ENCODE measurements at places on chromosomes 2 and 18.

GRCh38 chr18:32847691-32848090, 74.9 kb upstream of the KLHL14 start:
- no peak for DNase-seq

- no peak for DNase-seq
Observed at GRCh38 chr2:151983221-151983620, 115.6 kb downstream of the CACNB4 start.

GRCh38 chr2:123051136-123051535, 974.0 kb upstream of the CNTNAP5 start:
- no peak for DNase-seq

DNA sequence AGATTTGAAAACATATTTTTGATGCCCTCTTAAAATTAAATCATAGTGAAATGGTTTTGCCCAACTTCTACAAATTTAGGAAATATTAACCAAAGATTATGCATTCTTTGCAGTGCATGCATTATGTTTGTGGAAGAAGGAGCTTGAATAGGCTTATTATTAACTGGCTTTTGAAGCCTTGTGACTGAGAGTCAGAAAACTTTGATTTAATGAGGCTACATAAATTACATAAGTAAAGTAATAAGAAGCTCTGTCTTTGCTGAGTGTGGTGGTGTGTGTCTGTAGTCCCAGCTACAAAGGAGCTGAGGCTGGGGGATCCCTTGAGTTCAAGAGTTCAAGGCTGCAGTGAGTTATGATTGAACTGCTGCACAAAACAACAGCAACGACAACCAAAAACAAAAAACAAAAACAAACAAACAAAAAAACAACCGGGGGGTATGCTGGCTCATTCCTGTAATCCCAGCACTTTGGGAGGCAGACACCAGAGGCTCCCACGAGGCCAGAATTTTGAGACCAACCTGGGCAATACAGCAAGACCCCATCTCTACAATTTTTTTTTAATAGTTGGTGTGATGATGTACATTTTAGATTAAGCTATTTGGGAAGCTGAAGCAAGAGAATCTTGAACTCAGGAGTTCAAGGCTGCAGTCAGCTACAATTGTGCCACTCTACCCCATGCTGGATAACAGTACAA, 57.0 kb upstream of the LRRTM4 start:
- no peak for DNase-seq

GRCh38 chr2:19377717-19378116, 19.3 kb upstream of the OSR1 start:
- no peak for DNase-seq

DNA sequence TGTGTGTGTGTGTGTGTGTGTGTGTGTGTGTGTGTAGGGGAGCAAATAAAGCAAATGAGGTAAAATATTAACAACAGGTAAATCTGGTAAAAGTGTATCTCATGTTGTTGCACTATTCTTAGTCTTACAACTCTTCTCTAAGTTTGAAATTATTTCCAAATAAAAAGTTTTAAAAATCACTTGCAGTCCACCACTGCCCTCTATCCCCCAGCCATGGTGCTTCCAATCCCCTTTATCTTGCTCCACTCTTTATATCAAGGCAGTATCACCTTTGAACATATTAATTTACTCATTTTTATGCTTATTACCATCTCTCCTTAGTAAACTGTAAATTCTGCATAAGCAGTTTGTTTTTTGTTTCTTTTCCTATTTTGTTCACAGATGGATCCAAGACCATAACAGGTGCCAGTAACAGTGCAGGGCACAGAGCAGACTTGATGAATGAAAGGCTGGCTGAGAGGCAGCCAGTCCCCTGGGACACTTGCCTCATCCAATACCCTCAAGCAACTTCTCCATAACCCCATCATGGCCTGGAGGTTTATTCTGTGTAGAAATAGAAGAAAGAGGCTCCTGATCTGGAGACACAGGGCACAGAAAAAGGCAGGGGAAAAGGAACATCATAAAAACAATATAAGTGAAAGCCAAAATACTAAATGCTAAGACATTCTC, 67.6 kb downstream of the LDAH start:
- DNase-seq = no peak

GRCh38 chr2:26395394-26395793, 6.3 kb upstream of the DRC1 start:
- no peak for DNase-seq

DNA sequence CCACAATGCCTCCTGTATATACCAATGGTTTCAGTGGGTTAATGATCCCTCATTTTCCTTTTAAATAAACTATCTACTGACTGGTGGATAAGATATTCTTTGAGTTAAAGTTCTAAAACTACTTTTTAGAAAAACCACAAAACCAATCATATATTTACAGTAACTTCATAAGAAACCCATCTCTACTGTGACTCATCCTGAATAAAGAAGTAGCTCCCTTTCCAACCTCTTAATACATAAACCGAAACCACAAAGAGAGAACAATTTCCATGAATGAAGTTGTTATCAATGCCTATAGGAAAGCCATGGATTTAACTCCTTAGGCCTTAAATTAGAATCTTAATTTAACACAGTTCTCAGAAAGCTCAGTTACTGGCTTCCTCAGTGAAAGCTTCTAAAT, 227.0 kb upstream of the SMAD7 start:
- no peak for DNase-seq

GRCh38 chr2:15926252-15926651, 14.1 kb upstream of the MYCN start:
- no peak for DNase-seq

DNA sequence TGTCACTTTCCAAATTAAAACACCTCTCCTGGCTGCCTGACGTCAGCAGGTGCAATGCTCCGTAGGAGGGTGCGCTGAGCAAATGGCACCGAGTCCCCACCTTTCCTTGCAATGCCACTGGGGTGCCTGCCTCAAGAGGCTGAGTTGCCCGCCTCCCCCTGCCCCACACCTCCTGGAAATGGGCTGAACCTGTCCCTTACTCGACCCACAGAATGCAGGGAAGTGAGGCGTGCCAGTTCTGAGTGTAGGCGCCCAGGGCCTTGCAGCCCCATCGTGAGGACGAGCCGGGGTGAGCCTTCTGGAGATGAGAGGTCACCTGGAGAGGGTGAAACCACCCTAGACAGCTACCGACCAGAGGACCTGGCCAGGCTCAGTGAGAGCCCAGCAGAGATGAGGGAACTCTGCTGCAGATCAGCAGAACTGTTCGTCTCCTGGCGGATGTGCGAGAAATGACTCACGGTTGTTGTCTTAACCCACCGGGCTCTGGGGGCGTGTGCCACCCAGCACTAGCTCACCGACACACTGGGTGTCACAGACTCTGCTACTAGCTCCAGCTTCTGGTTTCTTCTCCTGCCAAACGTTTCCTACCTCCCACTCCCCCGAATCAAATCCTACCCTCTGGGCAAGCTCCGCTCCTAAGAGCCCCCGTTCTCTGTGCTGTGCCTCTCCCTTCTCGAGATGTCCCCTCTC, 168.7 kb upstream of the HDAC4 start:
- no peak for DNase-seq

GRCh38 chr2:239805414-239805813, 219.7 kb downstream of the NDUFA10 start:
- DNase-seq = no peak

- DNase-seq = no peak
Observed at GRCh38 chr18:77894060-77894459, 644.4 kb downstream of the GALR1 start.

DNA sequence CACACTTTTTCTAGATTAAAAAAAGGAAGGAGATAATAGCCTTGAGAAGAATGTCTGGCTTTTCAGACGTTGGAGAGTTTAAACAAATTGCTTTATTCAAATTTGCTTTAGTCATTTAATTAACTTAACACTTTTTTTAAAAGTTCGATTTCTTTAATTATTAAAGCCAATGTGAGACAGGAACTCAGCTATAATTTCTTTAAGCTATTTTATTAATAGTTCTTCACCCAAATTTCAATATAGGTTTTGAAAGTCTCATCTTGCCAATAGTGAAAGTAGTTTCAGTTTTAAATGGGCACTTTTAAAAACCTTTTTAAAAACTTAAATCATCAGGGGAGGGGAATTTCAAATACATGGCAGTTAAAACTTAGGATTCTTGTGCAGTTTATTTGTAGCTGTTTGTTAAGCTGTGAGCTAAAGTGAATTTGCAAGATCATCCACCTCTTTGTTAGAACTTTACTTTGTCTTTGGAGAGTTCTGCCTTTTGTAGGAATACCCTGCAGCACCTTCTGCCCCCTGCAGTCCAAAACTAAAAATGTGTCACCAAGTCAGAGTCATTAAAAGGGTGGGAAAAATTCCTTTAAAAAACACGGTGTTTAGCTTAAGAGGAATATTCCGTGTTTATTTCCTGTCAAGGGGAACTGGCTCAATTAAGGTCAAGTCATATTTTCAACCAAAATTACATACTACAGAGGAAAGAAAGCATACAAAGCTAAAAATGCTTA, 4.6 kb downstream of the TGIF1 start:
- DNase-seq = no peak

- DNase-seq = no peak
Observed at GRCh38 chr2:71736091-71736861, 282.9 kb downstream of the DYSF start.

- no peak for DNase-seq
Observed at GRCh38 chr18:59861963-59862819, 37.6 kb upstream of the PMAIP1 start.

GRCh38 chr2:15875969-15876705, 64.2 kb upstream of the MYCN start:
- DNase-seq = no peak

GRCh38 chr2:71253476-71253875, 26.6 kb upstream of the PAIP2B start:
- no peak for DNase-seq

DNA sequence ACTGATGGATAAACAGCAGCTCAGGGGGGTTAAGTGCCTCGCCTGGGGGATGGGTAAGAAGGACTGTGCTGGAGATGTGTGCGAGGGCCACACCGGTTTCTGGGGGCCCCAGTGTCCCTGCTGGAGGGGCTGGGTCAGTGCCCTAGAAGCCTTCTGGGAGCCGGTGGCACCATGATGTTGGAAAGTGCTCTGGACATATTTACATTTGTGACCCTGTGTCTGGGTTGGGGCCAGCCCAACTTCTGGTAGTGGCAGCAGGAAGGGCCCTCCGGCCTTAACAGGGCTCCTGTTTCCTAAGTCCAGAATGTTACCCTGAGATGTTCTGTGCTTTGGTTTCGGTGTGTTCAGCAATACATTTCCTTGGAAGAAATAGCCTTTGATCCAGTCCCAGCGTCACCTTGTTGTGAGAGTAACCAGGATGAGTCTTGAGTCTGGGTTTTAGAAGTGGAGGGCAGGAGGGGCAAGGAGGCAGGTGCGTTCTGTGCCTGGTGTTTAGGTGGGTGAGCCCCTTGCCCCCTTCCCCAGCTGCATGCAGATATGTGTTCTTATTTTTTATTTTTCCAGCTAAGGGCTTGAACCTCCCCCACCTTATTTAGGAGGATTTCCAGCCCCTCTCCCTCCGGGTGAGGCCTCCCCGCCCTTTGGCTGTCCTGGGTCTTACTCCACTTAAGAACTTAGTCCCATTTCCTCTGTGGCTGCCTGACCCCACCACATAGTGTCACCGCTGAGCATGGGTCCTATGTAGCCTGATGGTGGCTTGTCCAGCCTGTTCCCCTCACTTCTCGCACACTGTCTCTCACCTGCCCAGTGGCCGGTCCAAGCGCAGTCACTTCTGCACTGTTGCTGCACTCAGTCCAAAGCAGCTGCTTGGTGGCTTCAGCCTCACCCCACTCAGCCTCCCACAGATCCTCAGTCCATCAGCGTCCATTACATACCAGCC, 132.7 kb upstream of the HS6ST1 start:
- peak; percentile 34 for DNase-seq

Data from right forelimb (tissue), 1 donor.